ENCODE measurements at places on chromosomes 1 and 21. TPM values are rescaled to one million over a fixed set of nuclear protein-coding genes. Genes with fewer than 3 reads are reported as not detected.

Gene IL19
- not detected for total RNA-seq

Gene MRPS21
- total RNA-seq = 55.5 TPM

Gene PTPN7
- total RNA-seq = not detected

Gene LRRIQ3
- total RNA-seq = 1.4 TPM

Gene CCSAP
- total RNA-seq = 5.4 TPM

Gene OVAAL
- total RNA-seq = not detected

- DNase-seq = no peak
These were observed 8.6 kb upstream of the FCMR start for GRCh38 chr1:206930210-206930798.

GRCh38 chr1:108119500-108119899, 80.6 kb downstream of the SLC25A24 start:
- DNase-seq = no peak

GRCh38 chr1:188386161-188386560, 1557.4 kb downstream of the PLA2G4A start:
- DNase-seq = no peak

DNA sequence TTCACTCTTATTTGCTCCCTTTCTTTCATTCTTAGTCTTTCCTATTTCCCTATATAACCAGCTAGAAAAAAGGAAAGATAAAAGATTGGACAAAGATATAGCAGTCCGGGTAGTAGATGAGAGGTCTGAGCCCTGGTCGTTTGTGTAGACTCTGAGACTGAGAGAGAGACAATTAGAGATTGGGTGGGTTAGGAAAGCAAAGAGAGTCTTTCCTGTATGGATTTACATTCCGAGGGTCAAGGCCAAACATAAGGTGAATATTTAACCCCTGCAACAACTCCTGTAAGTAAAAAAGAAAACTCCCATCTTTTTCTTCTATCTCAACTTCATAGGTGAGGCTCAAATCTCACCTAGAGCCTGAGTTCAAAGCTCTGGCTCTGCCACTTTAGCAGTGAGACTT, 218.0 kb upstream of the FGGY start:
- no peak for DNase-seq

DNA sequence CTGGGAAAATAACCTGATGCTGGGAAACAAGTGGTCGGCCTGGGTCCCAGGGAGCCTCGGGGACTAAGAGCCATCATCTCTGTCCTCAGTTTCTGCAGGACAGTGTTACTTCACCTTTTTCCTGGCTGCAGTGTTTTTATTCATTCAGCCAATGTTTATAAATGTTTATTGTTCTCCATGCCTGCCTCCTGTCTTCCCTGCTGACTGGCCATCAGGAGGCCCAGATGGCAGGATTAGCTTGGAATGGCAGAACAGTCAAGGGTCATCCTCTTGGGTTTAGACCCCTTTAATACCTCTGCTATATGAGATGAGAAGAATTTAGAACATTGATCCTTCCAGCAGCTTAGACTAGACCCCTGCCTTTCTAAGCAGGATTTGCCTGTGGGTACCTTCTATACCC, 13.3 kb downstream of the MAPKAPK2 start:
- DNase-seq = no peak

- no peak for DNase-seq
These were observed 2.8 kb upstream of the SRRM1 start for GRCh38 chr1:24640288-24640687.

DNA sequence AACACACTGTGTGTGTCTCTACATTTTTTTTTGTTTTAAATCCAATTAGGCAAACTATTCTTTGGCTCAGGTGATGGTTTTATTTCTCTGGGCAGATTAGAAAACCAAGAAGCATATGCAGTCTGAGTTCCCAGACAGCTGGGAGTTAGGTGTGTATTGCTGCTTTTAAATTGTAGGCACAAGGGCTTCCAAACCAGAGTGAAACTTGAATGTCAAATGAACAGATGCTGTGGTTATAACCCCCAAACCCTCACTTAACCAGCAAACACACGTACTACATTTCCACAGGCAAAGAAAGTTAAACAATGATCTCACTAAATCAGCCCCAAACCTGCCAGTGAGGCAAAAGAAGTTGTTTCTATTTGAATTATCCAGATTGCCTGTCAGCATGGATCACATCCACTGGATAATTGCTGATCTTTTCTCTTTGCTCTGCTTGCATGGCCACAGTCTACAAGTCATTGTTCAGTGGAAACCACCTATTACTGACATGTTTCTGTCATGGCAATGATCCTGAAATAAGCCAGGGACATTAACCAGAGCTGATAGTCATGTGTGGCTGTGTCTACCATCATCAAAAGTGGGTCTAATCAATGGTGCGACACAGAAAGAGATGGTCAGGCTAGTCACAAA, 576.5 kb upstream of the PLXNA2 start:
- no peak for DNase-seq

GRCh38 chr21:43298546-43299440, 128.1 kb downstream of the SIK1 start:
- DNase-seq = no peak

GRCh38 chr1:9195651-9196050, 38.9 kb upstream of the H6PD start:
- no peak for DNase-seq

DNA sequence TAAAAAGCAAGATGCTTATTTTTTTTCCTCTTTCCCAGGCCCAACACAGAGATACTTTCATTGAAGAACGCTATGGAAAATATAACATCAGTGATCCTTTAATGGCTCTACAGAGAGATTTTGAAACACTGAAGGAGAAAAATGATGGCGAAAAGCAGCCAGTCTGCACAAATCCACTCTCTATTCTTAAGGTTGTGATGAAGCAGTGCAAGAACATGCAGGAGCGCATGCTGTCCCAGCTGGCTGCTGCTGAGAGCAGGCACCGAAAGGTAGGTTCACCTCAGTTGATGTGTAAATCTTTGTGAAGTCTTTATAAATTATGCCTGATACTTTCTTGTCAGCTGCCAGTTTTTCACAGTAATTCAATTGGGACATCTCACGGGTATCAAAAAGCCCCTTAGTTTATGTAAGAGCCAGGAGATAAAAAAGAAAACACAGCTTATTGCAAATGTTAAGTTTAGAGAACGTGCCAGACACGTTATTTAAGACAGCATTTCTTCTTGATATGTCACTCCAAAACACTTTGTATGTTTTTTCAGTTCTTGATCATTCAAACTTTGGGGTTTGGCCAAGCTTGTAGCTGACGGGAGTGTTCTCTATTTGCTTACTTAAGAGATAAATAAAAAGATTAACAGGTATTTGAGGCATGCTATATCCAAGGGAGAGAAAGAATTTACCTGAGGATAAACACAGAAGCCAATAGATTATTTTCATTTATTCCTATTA, 53.1 kb downstream of the CTTNBP2NL start:
- no peak for DNase-seq

DNA sequence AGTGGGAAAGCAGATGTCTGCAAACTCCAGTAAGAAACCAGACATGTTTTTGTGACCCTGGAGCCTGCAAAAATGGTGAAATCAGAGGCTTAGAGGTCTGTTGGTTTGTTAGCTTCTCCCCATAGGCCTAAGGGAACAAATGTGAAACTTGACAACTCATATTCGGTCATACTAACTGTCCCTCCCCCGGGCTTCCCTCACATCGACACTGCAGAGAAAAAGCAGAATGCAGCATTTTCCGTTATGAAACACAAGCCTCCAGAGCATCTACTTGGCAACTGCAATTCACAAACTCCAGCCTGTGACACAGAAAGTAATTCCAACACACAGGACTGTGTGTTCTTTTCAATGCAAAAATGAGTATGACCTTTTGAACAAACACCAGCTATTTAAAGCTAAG, 3.7 kb downstream of the KCNA2 start:
- DNase-seq = no peak

DNA sequence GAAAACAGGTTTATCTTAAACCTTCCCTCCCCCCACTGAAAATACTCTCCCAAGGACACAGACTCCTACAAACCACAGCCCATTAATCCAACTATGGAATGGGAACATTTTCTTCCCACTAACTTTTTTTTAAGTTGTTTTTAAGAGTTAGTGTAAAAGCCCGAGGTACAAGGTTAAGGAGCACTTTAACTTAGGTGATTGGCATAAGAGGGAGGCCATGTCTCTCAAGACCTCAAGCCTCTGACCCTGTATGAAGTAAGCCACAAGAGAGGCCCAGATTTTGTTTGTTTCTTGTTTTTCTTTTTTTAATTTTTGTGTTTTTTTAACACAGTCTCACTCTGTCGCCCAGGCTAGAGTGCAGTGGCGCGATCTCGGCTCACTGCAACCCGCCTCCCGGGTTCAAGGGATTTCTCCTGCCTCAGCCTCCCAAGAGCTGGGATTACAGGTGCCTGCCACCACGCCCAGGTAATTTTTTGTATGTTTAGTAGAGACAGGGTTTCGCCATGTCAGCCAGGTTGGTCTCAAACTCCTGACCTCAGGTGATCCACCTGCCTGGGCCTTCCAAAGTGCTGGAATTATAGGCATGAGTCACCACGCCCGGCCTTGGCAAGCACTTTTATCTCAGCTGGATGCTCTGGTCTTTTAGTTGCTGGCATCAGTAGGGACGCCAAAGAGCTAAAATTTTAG, 14.4 kb downstream of the ARMH1 start:
- DNase-seq = no peak
